ENCODE measurements at places on chromosomes 12 and 14.

DNA sequence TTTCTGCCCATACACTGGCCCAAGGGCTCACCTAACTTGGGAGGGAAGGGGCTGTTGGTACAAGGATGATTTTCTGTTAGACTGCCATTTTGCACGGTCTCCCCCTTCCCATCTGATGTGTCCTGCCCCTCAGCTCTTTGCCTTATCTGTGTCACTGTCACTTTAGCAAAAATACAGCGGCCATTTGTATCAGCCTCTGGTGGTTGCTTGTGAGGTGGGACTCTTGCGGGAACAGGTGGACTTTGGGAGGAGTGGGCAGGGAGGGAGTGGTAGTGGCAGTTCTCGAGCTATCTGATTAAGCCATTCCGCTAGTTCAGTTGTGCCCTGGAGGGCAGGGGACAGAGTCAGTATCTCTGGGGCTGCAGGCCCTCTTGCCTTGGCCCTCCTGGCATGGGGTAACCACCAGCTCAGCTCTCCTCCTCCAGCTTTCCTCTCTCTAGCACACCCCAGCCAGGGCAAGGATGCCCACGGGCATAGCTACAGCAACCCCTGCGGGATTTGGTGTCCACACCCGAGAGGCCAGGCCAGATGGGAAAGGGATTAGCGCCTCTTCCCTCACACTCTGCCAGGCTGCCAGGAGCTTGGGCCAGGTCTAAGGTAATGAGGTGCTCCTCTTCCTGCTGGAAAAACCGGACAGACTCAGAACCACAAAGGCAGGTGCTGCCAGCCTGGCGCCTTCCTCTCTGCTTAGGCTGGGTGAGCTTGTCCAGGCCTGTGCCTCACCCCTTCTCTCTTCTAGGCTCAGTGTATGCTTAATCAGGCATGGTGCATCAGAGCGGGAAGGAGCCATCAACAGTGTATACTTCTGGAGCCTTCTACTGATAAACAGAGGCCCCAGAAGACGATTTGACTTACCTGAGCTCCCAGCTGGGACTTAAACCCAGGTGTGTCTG, 8.7 kb downstream of the SLC48A1 start:
- DNase-seq = no peak

DNA sequence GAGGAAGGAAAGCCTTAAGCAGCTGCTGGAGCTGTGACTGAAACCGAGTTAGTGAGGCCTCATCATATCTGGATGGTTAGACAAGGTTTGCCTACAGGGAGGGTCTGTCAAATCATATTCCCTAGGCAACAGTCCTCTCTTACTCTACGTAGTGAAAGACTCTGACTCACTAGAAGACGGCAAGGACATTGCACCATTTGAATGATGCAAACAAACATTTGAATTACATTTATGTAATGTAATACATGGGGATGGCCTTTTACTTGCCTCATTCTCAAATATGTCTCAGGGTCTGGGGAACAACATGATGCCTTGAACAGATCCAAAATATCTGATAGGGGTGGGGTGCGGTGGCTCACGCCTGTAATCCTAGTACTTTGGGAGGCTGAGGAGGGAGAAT, 29.8 kb upstream of the STRAP start:
- no peak for DNase-seq

DNA sequence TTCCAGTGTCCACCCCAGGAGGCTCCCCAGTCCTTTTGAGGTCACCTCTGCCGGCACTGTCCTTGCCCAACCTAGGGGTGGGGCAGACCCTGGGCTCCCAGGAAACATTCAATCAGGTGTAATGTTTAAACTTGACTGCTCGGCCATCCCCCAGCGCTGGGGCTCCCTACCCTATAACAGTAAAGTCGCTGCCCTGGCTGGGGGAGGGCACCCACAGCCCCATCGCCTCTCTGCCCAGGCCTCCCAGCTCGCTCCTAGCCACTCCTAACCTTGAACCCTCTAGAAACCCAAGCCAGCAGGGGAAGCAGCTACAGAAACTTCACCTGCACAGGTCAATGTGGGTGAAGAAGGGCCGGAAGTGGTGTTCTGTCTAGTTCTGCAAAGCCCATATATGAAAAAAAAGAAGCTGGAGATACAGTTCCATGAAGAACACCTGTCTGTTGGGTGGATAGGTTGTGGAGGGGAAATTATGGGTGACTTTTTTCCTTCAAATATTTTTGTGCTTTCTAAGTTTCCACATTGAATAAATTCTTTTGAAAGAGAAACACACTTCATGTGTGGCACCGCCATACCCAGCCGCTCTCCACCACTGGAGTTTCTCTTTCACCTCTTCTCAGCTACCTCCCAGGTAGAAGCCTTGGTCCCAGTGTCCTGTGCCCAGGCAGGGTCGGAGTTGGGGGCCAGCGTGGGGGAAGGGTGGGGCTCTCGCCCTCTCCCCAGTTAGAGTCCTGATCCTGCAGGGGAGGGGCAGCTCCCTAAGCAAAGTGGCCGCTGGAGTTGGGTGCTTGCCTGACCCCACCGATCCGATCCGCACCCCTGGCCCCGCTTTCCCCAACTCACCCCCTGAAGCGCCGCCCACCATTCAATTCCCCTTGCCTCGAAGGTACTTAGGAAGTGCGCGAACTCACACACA, 1.1 kb downstream of the CLMN start:
- no peak for DNase-seq

DNA sequence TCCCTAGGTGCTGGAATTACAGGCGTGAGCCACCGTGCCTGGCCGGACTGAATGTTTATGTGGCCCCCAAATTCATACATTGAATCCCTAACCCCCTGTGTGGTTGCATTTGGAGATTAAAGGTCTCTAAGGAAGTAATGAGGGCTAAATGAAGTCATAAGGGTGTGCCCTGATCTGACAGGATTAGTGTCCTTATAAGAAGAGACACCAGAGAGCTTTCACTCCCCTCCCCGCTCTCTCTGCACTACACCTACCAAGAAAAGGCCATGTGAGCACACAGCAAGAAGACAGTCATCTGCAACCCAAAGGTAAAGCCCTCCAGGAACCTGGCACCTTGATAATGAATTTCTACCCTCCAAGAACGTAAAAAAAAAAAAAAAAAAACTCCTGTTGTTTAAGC, 212.1 kb upstream of the CAND1 start:
- no peak for DNase-seq

DNA sequence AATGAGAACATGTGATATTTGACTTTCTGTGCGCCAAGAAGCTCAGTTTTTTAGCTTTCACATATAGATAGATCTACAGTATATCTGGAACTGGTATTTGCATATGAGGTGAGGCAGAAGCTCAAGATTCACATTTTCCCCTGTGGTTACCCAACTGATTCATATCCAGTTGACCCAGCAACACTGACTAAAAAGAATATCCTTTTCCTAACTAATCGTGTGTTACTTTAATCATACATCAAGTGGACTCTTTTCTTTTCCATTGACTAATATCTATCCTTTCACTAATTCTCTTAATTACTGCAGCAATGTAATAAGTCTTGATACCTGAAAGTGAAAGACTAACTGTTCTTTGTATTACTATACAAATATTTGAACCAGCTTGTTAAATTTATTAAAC, 236.1 kb downstream of the AEBP2 start:
- DNase-seq = no peak

GRCh38 chr14:36522972-36523715, 3.1 kb upstream of the NKX2-1 start:
- DNase-seq = no peak

GRCh38 chr14:24051789-24052655, at the start of gene CARMIL3:
CARMIL3 (plus strand) TSS chr14:24052009; CDS start chr14:24052154, 145 bp downstream.
- no peak for DNase-seq

- DNase-seq = no peak
Observed at GRCh38 chr12:5913387-5913786, 31.7 kb downstream of the ANO2 start.

DNA sequence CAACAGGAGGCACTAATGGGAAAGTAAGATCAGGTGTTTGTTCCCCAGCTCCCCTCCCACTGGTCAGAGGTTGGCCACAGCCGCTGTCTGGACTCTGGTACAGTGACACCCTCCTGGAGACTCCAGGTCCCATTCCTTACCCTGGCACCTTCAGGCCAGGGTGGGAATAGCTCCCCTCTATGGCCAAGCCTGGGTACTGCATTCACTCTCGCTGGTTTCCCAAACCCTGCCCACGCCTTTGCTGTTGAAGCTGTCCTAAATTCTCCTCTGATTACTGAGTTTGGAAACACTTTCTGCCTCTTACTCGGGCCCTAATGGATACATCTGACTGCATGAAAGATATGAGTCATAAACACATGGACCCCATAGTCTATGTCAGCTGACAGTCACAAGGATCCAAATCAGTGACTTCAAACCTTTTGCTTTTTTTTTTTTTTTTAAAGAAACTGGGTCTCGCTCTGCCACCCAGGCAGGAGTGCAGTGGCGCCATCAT, 17.9 kb downstream of the HRK start:
- DNase-seq = no peak

DNA sequence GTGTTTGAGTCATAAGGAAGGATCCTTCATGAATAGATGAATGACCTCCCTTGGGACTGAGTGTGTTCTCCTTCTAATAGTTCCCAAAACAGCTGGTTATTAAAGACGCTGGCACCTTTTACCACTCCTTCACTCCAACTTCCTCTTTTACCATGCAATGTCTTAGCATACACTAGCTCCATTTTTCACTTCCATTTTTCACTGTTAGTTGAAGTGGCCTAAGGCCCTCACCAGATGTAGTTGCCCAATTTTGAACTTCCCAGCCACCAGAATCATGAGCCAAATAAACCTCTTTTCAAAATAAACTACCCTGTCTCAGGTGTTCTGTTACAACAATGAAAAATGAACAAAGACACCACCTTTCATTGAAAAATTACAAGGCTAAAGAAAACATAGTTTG, 64.7 kb downstream of the GPR65 start:
- DNase-seq = no peak

DNA sequence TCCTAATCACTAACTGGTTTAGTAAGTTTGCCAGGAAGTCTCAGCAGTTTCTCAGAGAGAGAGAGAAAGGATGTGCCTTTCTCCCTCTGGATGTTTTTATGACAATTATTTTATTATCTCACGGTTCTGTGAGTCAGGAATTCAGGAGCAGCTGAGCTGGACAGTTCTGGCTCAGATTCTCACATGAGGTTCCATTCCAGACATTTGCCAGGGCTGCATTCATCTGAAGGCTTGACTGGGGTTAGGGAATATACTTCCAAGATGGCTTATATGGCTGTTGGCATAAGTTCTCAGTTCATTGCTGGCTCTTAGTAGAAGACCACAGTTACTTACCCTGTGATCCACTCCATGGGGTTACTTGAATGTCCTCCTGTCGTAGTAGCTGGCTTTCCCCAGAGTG, 101.2 kb upstream of the ATF7IP start:
- no peak for DNase-seq

- no peak for DNase-seq
Observed at GRCh38 chr12:27873010-27873409, 93.0 kb upstream of the MANSC4 start.

- DNase-seq = no peak
Observed at GRCh38 chr12:19764408-19764807, 325.1 kb downstream of the AEBP2 start.

DNA sequence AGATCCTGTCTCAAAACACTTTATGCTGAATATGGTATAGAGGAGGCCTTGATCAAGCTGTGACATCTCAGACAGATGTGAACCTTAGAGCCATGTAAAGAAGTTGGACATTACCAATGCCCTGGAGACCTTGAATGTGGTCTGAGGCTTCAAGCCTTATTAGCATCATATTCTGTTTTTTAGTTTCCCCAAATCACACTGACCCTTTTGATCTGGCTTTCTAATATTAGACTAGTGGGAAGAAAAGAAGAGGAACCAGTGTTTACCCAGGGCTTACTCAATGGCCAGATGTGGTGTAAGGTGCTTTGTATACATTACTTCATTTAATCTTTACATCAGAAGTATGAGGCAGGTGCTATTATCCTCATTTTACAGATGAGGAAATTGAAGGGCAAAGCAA, 10.6 kb upstream of the TBPL2 start:
- DNase-seq = no peak

DNA sequence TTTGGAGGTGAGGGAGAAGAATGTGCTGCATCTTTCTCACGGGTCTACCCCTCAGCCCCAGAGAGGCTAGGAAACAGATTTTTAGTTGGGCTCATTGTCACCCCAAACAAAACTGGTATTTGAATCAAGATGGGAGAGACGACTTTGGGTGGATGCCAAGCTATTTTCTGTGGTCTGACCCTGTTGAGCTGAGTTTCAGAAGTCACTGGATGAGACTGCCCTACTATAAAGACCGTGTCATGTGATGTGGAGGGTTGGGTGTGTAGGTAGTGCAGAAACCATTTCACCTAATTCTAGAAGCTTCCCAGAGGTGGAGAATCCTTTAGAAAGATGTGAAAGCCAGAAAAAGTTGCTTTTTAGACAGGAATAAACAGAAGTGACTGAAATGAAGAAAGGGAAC, 60.2 kb downstream of the IFT43 start:
- no peak for DNase-seq

- no peak for DNase-seq
Observed at GRCh38 chr12:49667325-49668090, 39.7 kb downstream of the FMNL3 start.

DNA sequence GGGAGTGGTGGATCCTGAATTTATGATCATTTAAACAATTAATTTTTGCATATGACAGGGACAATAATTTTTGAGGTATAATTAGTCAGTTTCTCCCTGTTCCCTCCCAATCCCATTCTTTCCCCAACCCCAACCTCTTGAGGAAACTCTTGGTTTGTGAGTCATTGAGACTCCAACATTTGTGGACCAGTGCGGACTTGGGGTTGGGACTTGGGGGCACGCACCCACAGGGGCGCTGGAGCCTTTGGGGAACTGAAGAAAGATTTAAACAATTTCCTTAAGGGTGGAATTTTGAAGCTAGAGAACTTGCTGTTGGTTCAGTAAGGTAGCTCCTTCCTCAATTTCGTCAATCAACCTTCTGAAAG, 17.4 kb upstream of the PTGR2 start:
- DNase-seq = no peak

- DNase-seq = no peak
Observed at GRCh38 chr12:43180242-43180641, 371.8 kb downstream of the ADAMTS20 start.

GRCh38 chr12:120951-121350, 54.4 kb downstream of the IQSEC3 start:
- no peak for DNase-seq

DNA sequence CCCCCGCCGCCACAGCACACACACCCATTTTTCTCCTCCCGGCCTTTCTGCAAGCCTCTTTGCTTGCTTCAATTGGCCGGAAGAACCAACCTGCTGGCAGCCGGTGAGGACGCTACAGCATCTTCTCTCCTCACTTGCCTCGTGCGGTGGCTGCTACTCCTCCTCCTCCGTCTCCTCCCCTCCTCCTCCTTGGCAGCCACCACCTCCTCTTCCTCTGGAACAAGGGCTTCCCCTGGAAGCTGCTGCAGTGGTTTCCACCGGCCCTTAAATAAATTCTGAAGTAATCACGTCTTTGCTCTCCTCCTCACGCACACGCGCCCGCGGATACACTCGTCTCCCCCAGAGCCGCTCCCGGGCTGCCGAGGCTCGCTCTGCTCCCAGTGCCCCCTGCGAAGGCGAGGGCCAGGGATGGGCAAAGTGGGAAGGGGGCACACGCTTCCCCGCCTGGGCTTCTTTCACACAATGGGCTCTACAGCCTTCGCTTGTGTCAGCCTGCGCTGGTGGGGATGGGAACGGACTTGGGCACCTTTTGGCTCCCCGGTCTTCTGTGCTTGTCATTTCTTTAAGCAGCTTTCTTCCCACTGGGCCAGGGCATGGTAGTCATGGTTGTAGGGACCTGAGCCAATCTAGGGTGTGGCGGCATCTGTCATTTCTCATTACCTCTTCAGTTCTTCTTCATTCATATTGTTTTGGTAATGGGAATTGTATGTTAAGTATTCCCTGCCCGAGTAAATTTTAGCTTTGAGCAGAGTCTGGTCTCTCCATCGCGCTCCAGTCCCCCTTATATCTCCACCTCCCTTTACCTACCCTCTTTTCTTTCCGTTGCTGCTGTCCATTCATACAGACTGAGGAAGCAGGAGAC, at the start of gene PPFIA2:
Gene PPFIA2 (minus strand): TSS at position 161 of the 862 bp plus-strand sequence.
- no peak for DNase-seq
